Activated CD4-positive, alpha-beta T cell treated with anti-CD3 and anti-CD28 coated beads, Interleukin-2, Interleukin-6, amounts not matched to agents 100 ng/mL and 50 ng/mL, durations not matched to agents 16 hours and 8 hours (primary cell): ENCODE measurements at places on chromosomes 5 and 9.

GRCh38 chr5:33268374-33268773 is 172.4 kb upstream of the TARS1 start:
- no peak for DNase-seq

DNA sequence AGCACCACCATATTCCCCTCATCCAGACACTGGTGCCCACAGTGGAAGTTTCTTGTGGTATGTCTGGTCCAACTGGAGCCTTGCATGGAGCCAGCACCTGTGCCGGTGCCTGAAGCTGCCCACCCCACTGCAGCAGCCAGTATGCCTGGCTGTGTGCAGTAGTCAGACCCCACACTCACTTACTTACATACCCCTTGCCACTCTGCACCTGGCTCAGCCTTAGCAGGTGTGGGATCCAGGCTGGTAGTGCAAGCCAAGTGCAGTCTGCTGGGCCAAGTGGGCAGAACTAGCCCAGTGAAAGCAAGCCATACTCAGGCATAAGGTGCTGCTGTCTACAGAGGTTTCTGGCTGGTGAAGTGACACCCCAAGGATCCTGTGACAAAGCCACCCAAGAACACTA is 871.4 kb upstream of the C9orf72 start:
- DNase-seq = no peak

- no peak for DNase-seq
Observed at GRCh38 chr5:177994561-177995190, 1.4 kb downstream of the PROP1 start.

- DNase-seq = no peak
Observed at GRCh38 chr9:88808019-88808656, 183.1 kb upstream of the S1PR3 start.

DNA sequence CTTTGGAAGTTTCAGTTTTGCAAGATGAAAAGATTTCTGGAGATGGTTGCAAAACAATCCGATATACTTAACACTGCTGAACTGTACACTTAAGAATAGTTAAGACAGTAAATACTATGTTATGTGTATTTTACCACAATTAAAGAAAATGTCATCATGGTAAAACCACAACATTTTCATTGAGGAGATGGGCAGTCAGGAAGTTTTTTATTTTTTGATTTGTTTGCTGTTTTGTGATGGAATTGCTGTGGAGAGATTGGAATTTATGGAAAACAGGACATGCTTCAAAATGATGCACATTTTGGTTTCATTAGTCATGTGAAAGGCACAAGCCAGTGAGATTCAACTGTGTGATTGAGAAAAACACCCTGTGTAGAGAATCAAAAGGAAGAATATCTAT is 90.5 kb upstream of the AGXT2 start:
- DNase-seq = no peak
